ENCODE measurements at places on chromosomes 11 and 22.
A peak's percentile ranks its signal among the peaks of the same experiment; 100 is the strongest.

- no peak for DNase-seq
Measured at GRCh38 chr11:44595006-44595405, 29.5 kb downstream of the CD82 start.

GRCh38 chr11:83156996-83157593, at the start of gene PCF11:
Gene PCF11 (plus strand): TSS chr11:83157131. CDS start chr11:83157440, 309 bp downstream.
- peak; percentile 15 for DNase-seq

- DNase-seq = no peak
Measured at GRCh38 chr11:46520971-46521745, 72.7 kb downstream of the AMBRA1 start.

DNA sequence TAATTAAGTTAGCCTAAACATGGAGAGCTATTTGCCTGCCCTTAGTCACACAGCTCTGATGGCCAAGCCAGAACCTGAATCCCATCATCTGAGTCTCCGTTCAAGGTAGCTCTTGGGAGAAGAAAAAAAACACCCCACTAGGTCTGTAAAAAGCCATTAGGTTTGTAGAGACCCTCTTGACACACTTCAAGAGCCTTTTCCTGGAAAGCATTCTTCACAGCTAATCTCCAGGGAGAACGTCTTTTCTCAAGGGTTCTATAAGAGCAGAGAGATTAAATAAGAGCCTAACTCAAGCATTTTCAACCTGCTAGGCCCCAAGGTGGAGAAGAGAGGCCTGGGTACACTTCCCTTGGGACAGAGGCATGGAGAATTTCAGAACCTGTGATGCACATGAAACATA, 61.6 kb upstream of the NAV2 start:
- DNase-seq = no peak

DNA sequence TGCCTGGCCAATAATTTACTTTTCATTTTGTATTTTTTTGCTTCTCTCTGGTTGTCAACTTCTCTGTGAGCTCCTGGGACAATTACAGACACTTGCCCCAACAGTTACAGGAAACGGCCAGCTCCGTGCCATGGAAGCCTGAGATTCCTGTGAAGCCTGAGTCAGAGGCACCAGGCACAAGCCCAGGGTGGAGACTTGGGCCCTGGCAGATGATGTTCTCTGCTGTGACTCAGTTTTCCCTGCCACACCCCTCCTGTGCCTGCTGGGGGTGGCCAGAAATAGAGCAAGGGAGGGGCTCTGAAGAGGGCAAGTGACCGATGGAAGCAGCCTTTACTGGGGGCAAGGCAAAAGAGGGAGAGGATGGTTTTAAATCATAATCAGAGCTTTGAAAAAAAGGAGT, 4.9 kb downstream of the ATP5MGL start:
- DNase-seq = no peak

DNA sequence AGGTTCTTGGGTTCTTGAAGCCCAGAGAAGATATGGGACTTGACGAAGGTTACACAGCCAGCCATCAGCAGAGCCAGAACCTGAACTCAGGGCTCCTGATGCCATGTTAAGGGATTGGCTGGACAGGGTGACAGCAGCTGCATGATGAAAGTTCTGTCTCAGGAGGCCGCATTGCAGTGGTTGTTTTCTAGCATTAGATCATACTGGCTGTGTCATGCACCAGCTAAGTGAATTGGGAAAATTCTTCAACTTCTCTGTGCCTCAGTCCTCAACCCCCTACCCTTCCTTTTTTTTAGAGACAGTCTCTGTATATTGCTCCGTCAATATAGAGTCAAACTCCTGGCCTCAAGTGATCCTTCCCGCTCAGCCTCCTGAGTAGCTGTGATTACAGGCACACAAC, 5.4 kb upstream of the LTBP3 start:
- no peak for DNase-seq

GRCh38 chr11:119436711-119437110, 13.7 kb upstream of the THY1 start:
- DNase-seq = no peak

- no peak for DNase-seq
Measured at GRCh38 chr11:129846508-129847335, 31.1 kb downstream of the TMEM45B start.

- peak; percentile 32 for DNase-seq
Measured at GRCh38 chr11:59822989-59823566, 12.5 kb upstream of the MRPL16 start.

- no peak for DNase-seq
Measured at GRCh38 chr11:121898903-121899302, 217.1 kb downstream of the BLID start.

DNA sequence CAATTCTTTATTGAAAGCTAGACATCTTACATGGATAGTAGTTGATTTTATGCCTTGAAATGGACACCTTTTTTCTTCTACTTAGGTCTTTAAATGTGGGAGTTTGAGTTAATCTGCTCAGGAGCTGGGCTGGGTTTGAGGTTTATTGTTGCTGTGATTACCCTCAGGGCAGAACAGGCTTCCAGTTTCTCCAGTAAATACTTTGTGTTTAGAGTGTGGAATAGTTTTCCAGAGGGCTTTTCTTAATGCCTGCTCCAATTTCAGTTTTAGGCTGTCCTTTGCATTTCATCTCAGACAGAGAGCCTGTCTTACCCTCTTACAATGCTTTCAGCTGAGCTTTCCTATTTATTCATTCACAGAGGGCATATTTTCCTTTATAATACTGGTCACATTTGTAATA, 69.9 kb upstream of the ADORA2A start:
- no peak for DNase-seq

GRCh38 chr22:49118065-49118464, 709.6 kb downstream of the BRD1 start:
- no peak for DNase-seq

GRCh38 chr11:134340354-134340964, 8.7 kb downstream of the GLB1L2 start:
- DNase-seq = no peak

GRCh38 chr11:6260207-6260726, 629 bp downstream of the CCKBR start:
- DNase-seq = no peak

- DNase-seq = no peak
Measured at GRCh38 chr11:45144126-45145082, 2.0 kb upstream of the PRDM11 start.

DNA sequence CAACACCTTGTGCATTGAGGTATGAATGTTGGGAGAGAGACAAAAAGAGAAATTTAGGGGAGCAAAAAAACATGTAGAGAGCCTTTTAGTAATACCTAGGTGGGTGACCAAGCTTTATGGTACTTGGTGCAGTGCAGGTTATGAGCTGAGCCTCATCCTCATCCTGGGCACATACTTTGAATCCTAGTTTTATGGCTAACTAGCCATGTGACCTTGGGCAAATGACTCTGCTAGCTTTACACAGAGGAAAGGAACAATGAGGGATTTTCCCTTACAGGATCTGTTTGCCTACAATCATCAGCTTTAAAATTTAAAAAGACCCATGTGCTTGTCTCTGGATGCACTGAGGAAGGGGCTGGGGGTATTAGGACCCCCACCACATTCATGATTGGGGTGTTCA, 187.8 kb upstream of the ISX start:
- DNase-seq = no peak

DNA sequence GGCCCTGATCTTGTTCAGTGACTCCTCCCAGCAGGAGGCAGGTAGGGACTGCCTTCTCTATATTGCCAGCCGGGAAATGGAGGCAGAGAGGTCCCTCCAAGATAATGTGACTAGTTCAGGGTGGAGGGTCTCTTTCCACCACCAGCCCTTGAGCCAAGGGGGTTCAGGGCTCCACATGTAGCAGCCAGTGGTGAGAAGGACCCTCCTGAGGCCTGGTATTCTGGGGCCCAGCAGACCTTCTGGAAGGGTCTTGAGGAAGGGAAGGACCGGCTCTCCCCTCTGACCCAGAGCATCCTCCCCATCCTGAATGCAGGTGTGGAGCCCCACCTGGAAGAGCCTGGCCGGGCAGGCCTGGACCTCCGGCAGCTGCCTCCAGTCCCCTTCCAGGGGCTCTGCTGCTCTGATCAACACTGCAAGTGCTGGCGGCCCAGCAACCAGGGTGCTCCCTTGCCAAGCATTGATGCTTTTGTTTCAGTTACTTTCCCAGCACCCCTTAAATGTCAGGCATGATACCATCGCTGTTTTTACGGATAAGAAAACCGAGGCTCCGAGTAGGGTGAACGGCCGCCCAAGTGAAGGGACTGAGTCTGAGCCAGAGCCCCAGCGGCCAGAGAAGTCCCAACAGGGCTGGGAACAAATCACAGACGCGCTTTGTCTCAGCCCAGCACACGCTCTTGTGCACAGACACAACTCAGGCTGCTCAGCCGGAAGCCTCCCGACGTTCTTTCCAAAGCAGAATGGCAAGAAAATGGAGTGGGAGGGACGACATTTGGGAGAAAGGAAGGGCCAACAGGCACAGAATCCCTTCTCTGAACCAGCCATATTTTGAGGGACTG, 38.8 kb downstream of the DKK3 start:
- DNase-seq = no peak

- DNase-seq = no peak
Measured at GRCh38 chr11:128686745-128687177, 7.1 kb upstream of the FLI1 start.

- peak; percentile 18 for DNase-seq
Measured at GRCh38 chr11:82864268-82864667, 36.0 kb downstream of the PRCP start.

DNA sequence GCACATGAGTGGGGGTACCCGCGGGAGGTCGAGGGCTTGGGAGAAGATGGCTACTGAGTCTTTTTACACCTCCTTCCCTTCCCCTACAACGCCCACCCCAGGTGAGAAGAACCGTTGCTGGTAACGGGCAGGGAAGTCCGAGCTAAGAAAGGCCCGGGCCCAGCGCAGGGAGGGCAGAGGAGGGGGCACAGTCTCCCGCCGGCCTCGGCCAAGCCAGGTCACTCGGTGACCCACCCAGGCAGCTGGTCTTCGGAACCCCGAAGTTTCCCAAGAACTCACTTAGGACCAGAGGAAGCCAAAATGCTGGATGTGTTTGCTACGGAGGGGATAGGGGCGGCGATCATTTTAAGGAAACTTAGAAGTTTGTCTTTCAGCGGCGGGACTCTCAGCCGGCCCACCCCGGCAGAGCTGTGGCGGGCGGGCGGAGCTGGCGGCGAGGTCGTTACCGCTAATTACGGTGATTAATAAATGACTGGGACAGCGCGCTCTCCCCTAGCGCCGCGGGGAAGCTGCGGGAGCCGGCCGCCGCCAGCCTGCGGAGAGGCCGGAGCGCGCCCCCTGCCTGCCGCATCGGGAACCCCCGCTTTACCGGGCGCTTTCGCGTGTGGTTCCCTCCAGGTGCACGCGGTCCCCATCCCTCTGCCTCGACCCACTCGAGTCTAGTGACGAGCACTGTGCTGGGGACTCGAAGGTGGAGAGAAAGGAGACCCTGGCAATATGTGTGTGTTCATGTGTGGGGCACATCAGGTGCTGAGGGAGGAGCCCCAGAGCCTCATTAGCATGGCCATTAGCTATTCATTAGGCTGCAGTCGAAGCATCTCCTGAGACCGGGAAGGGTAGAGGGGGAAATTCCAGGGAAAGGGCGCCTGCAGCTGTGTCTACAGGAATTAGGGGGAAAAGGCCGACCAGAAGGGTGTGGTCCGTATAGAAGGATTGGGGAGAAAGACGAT, 945 bp downstream of the ROBO3 start:
- DNase-seq = peak; percentile 82

DNA sequence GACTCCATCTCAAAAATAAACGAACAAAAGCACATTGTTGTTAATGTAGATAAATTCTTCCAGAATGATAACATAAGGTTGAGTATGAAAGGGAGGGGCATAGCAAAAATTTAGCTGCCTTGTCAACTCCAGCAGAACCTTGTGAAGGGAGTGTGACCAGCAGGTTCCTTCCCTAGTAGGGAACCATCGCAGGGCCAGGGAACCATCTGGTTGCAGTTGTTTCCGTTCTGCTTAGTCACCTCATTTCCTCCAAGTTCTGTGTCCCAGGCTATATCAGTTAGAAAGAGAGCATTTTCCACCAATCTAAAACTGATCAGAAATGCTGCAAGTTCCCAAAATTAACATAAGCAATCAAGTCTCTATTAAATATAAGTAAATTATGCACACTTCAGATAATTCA, 126.7 kb upstream of the BLID start:
- no peak for DNase-seq

GRCh38 chr11:44226490-44226889, 83.4 kb downstream of the ALX4 start:
- no peak for DNase-seq

DNA sequence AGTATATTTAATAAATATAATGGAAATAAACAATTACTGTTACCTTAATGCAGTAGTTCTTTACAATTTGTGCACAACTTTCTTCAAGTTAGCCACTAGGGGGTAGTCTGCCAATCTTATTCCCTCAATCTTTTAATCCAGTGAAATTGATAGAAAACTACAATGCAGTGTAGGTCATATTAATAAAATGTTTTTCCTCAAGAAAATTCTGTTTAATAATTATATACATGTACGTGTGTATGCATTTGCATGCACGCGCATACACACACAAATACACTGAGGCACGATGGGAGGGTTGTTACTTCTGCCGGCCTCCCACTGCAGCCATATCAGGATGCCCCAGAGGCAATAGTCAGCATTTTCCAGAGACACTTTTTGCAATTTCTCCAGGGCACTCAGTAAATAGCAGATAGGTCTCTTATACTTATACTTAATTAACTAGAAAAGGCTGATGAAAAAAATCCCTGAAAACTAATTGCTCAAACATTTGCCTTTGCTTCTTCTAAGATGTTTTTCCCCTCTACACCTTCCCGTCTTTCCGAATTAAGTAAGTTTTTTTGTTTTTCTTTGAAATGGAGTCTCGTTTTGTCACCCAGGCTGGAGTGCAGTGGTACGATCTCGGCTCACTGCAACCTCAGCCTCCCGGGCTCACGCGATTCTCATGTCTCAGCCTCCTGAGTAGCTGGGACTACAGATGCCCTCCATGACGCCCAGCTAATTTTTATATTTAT, 3.1 kb downstream of the GAB2 start:
- DNase-seq = peak; percentile 18

DNA sequence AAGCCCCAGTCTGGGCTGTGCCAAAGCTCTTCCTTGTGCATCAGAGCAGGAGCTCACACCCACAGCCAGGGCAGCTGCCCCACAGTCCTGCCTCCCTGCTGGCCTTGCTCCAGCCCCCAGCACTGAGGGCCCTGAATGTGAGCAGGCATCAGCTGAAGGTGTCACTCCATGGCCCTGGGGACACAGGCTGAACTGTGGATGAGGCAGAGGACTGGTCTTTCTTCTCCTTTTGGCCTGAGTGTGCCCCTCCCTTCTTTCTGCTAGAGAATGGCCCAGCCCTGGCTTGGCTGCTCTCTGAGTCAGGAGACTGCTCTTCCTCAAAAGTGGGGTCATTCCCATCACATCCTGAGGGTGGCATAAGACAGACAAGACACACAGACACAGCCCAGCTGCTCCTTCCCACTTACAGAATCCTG, 16.2 kb downstream of the OTOG start:
- DNase-seq = no peak

DNA sequence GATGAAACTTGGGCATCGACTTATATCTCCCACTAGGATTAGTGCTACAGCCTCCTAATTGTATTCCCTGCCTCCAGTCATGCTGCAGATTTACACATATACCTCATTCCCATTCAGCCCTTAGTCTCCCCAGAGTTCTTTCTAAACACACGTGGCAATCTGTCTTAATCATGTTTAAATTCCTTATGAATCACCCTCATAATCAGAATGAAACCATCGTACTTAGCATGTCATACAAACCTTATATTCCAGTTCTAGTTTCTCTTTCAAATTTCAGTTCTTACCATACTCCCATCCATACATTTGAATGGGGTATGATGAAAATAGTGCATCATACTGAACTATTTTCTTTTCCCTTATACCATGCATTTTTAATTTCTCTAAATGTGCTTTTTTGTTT, 6.0 kb upstream of the OR10A2 start:
- DNase-seq = no peak
